ENCODE measurements at places on chromosomes 1 and 21. TPM values are rescaled to one million over a fixed set of nuclear protein-coding genes. Genes with fewer than 3 reads are reported as not detected.

- DNase-seq: no peak
Measured at GRCh38 chr1:100736746-100737145, 17.2 kb downstream of the VCAM1 start.

Gene POU3F1
- 0.30 TPM for total RNA-seq

Gene FCGR3A
- not detected for total RNA-seq

GRCh38 chr21:39384674-39385298 is 35.9 kb upstream of the HMGN1 start:
- no peak for DNase-seq

DNA sequence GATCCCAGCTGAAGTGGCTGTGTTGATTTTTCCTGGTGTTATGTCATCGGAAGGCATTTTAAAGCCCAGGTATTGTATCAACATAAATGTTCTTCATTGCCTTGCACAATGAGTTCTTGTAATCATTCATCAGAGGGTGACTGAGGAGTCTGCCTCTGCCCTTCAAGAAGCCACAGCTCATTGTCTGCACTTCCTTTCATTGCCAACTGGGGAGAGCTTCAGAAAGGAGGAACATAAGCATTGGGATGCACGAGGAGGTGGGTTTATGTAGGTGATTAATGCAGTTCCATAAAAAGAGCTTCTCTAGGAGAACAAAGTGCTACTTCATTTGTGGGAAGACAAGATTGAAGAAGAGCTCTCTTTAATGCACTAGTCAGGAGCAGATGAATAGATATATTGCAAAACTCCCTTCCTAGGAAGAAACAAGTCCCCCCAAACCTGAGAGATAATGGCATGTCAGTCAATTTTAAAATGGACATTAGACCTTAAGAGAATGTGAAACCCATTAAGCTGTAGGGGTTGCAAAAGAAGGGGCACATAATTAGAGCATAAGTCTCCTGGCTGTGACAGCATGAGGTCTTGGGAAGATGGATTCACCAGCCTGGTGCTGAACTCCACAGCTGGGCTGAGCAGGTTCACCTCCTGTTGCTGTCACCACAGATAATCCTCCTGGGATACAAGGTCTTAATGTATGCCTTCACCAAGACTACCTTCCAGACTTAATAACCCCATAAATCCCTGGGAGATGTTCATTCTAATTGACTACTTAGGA is 124.6 kb downstream of the BACH1 start:
- DNase-seq: no peak

Gene NAV1
- 151 TPM for total RNA-seq

Gene PPIH
- total RNA-seq: 41.7 TPM
